ENCODE measurements at places on chromosomes 13 and 19.

GRCh38 chr19:18501832-18502231, 20.0 kb downstream of the ELL start:
- no peak for DNase-seq

- no peak for DNase-seq
These were observed 1.0 kb upstream of the ICAM5 start for GRCh38 chr19:10288662-10289166.

GRCh38 chr19:40416918-40417642, 3.9 kb upstream of the PRX start:
- no peak for DNase-seq

DNA sequence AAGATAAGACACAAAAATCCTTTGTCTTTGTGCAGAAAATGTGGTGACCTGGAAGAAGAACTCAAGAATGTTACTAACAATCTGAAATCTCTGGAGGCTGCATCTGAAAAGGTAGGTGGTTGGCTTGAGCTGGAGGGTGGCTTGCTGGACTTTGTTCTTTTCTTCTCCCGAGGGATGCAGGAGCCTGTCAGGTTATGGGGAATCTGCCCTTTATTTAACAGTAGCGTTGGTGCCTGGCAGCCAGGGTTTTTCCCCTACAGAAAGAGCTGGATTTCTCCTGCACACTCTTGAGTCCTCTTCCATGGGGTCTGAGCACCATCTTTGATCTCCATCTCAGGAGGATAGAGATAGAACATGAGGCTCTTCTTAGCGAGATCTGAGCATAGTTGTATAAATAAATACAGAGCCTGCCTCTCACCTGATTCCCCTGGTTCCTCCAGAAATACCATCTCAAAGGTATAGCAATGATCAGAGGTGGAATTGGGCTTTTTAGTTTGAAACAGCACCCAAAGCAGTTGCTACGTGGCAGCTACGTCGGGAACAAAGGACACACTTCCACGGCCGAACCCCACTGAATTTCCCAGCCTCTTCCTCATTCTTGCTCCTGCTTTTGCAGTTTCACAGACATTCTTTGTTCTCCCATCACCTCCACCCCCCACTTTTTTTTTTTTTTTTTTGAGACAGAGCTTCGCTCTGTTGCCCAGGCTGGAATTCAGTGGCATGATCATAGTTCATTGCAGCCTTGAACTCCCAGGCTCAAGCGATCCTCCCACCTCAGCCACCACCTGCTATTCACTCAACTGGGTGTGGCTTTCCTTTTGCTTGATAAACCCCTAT, 12.9 kb downstream of the TPM4 start:
- no peak for DNase-seq

- DNase-seq: no peak
These were observed at the start of gene DLL3 for GRCh38 chr19:39498798-39499642. Gene DLL3 (plus strand): TSS chr19:39498947. CDS start chr19:39498975, 28 bp downstream.

- DNase-seq: no peak
These were observed 530 bp downstream of the MAU2 start for GRCh38 chr19:19321141-19321577.

GRCh38 chr13:27666951-27667350, 45.3 kb downstream of the POLR1D start:
- no peak for DNase-seq

GRCh38 chr13:91813253-91813652, 414.8 kb downstream of the GPC5 start:
- no peak for DNase-seq

DNA sequence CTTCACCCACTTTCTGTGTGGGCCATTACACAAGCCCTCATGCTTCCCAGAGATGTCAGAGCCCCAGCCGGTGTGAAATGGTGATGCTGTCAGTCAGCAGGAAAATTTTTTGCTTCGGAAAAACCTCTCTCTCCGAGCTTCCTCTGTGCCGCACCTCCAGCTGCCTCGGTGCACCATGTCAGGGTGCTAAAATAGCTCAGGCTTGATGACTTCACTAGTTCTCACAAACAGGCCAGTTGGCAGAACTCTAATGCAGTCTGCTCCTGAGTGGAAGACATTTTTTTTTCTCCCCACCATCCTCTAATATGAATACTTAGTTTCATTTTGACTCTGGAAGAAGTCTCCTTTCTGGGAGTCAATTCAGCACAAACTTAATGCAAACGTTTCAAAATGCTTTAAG, 71.3 kb downstream of the KLF12 start:
- no peak for DNase-seq

DNA sequence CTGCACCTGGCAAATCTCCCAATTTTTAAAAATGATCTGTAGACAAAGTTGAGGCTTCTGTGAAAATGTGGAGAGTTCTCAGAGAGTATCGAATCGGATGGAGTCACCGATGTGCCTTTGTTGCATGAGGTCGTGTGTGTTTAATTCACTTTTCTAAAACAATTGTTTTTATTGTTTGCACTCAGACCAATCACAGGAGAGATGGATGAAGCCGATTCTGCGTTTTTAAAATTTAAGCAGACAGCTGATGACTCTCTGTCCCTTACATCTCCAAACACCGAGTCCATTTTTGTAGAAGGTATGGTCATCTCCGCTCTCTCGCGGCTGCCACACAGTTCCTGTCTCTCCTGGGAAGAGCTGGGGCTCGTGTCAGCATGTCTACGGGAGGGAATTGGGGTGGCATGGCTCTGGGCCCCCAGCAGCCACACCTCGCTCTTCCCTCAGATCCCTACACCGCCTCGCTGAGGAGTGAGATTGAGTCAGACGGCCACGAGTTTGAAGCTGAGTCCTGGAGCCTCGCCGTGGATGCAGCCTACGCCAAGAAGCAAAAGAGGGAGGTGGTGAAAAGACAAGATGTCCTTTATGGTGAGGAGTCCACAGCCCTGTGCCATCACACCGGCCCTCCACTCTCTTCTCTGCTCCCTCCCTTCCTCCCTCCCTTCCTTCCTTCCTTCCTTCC, 47.2 kb downstream of the PEX11G start:
- no peak for DNase-seq

GRCh38 chr13:107534548-107534947, 680.8 kb downstream of the LIG4 start:
- no peak for DNase-seq

DNA sequence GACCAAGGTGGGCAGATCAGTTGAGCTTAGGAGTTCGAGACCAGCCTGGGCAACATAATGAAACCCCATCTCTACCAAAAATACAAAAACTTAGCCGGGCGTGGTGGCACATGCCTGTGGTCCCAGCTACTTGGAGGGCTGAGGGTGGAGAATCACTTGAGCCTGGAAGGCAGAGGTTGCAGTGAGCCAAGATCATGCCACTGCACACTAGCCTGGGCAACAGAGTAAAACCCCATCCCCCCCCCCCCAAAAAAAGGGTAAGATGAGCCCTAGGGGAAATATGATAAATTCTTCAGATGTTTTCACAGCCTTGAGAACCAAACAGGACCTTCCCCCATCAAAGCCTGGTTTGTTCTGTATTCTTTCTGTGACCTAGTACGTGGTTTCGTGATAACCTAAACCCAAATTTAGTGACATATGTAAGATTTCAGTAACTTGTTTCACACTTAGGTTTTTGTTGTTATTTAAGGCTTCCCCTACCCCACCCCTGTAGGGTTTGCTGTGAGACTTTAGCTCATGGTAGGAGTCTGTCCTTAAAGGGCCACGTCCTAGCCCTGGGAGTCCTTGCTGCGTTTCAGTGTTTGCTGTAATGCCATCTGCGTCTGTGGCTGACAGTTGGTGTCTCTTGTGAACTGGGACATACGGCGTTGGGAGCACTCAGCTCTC, 49.6 kb downstream of the MYO9B start:
- no peak for DNase-seq

DNA sequence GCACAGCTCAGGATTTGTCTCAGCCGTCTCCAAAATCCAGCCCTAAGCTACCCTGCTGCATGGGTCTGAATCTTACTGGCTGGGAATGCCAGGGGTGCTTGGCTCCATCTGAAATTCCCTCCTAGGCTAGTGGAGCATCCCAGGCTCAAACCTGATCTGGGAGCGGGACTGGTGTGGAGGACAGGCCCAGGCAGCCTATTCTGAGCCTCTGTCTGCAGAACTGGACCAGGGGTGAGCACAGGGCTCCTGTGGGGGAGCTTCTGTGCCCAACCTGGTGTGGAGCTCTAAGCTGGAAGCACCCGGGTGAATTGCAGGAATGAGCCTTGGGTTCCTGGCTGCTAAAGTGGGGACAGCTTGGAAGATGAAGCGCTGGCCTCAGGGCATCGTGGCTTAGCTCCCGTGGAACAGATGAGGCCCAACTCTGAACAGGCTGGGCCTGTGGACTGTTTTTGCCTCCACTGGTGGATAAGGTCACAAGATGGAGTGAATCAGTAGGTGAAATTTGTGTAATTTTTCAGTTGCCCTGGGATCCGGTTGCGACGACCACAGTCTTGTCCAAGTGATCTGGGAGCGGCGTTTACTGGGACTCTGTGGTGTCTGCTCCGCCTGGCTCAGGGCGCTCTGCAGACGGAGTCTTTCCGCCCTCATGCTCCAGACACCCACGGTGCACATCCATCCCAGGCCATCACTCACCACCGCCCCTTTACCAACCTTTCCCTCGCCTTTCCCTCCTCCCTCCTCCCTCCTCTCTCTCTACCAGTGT, 79.5 kb downstream of the TEX29 start:
- no peak for DNase-seq

GRCh38 chr19:57002710-57003109, 117.1 kb upstream of the USP29 start:
- no peak for DNase-seq

- no peak for DNase-seq
These were observed 678 bp downstream of the ISOC2 start for GRCh38 chr19:55460670-55461258.

DNA sequence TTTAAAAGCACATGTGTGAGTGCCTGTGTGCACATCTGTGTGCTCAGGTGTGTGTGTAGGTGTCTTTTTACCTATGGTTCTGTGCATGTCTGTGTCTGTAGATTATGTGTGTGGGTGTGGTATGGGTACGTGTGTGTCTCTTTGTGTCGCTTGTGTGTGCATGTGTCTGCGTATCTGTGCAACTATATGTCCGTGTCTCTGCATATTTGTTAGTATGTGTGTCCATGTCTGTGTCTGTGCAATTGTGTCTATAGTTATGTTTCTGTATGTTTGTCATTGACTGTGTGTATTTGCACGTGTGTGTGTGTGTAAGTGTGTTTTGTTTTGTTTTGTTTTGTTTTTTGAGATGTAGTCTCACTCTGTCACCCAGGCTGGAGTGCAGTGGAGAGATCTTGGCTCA, 7.3 kb upstream of the KCTD15 start:
- no peak for DNase-seq

DNA sequence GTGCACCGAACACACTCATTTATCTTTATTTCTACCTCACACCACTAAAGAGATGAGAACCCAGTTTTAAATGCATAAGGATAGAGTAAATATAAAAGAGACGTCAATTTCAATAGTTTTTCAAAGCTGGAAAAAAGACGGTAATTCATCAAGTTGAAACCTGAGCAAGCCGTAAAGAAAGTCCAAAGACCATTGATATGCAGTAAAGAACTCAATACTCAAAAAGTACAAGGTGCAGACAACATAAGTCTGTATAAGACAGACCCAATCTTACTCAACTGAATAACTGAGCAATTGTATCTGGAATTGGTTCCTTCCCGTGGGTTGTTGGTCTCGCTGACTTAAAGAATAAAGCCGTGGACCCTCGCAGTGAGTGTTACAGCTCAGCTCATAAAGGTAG, 82.1 kb downstream of the SERP2 start:
- no peak for DNase-seq

DNA sequence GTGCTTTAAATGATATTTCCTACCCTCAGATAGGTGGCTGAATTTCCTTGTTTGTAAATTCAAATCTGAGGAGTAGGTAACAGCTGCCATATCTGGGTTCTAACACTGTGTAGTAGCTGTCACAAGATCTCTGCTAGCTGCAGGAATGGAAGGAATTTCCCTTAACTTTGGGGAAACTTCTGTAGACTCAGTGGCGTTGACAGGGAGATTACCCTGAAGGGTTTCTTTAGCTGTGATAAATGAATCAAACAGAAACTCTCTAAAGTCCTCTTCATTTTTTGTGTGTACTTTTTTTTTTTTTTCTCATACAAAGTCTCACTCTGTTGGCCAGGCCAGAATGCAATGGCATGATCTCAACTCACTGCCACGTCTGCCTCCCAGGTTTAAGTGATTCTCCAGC, 5.3 kb upstream of the EPSTI1 start:
- no peak for DNase-seq

DNA sequence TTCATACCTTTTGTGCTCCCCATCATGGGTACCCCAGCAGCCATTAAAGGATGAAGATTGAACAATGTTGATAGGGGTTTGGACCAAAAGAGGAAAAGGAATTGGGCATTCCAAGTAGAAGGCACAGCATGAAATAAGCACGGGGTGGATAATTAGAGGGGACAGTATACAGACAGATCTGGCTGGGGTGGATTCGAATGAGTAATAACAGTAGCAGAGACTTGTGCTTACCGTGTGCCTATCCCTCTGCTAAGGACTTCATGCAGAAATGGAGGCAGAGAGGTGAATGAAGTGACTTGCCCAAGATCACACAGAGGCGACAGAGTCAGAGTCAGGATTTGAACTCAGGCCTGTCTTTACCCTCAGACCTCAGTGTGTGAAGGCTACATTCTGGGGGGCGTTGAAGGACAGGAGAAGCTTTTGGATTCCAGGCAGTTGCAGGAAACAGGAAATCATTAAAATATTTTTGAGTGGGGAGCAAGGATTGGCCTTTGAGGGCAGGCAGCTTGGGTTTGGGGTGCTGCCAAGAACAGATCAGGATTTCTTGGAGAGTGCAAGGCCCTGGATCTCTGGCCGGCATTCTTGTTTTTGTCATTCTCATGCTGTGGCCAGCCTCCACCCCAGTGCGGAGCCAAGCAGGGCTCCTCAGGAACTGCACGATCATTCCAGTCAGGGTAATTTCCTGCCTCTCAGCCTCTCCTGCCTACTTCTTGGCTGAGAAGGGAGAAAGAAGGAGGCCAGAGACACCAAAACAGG, 18.7 kb downstream of the PAF1 start:
- DNase-seq: no peak

- no peak for DNase-seq
These were observed 58.1 kb downstream of the EDNRB start for GRCh38 chr13:77860507-77860981.

DNA sequence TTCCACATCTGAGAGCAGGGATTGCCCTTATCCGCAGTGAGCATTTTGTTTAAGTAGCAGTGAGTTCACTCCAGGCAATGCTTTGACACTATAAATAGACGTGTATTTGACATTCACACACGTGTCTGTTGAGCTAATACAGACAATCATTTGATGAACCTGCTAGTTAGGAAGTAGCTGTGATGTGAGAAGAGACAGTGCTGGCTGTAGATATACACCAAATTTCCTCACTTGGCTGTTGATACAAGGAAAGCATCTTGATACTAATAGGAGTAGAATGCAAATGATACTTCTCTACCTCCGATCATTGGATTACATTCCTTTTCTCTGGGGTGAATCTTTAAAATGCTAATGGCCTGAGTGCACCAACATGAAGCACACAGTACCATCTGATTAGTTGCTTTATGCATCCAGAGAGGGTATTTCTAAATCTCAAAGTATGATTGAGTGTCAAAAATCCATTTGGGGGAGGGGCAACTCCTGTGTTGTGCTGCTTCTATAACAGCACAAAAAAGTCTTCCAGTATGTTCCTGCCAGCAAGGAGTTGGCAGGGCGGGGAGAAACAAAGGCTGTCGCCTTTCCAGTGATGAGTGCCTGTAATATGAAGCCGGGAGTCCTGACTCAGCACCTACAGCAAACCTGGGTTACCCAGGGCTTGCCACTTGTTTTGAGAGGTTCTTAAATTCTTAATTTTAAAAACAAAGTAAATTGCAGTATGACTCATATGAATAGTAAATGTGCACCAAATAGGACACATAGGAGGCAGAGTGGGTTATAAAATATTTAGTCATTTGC, 7.0 kb downstream of the CUL4A start:
- DNase-seq: no peak

GRCh38 chr13:87122551-87122950, 548.6 kb upstream of the SLITRK5 start:
- DNase-seq: no peak

Data from T-helper 9 cell (primary cell).